SW480 (cell line): ENCODE measurements at places on chromosomes 2 and 18.
A peak's percentile ranks its signal among the peaks of the same experiment; 100 is the strongest.

- DNase-seq, result no peak
Observed at GRCh38 chr2:168356477-168356835, 99.6 kb upstream of the CERS6 start.

- DNase-seq, result no peak
Observed at GRCh38 chr2:178266445-178266844, 72.1 kb downstream of the OSBPL6 start.

DNA sequence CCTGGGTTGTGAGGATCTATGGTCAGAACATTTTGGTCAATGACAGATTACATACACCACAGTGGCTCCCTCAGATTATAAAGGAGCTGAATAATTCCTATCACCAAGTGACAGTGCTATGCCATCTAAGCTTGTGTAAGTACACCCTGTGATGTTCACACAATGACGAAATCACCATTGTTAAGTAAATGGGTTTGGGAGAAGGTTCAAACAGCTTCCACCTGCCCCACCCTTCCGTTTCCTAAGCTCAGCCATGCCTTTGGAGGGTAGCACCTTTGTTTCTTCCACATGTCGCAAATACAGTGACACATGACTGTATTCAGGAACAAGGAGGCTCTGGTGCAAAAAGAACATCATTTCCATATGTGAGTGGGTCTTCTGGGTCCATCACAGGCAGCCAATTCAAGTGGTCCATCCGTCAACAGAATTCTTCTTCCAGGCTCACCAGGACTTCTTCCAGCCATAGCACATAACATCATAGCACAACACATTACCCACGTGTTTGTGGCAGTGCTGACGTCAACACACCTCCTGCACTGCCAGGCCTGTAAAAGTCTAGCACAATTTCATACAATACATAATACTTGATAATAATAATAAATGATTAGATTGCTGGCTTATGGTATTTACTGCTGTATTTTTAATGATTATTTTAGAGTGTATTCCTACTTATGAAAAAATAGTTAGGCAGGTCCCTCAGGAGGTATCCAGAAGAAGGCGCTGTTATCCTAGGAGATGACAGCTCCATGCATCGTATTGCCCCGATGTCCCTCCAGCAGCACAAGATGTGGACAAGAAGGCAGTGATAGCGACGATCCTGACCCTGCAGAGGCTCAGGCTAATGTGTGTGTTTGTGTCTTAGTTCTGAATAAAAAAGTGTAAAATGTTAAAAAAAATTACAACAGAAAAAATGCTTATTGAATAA, 264.8 kb downstream of the ANAPC1 start:
- DNase-seq, result peak; percentile 60

DNA sequence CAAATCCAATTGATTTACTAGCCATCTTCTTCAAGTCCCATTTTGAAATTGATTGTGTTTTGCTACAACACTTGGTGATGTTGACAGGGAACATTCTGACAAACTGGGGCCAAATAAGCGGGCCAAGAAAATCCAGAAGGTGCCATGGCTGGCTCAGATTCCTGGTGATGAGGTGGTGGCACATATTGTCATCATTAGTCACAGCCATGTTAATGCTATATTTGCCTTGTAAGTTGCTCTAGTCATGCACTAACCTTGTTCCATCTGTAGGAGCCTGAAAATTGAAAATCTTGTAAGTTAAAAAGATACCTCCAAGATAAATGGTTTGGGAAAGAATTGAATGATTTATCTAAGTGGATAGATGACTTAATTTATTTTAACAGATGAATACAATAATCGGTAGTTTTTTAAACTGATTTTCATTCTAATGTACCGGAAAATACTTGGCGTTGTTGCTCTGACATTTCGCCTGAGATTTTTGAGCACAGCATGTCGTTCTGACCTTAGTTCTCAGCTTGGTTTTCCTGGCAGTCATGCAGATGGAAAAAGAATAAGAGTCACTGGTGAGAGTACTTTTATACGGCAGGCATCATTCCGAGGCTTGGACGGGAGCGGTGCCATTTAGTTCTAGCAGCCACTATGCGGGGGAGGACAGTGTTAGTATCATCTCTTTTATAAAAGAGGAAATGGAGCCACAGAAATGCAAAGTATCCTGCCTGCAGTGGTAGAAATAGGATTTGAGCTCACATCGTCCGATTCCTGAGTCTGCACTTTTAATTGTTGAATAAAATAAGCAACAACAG, 133.9 kb downstream of the ZNF532 start:
- no peak for DNase-seq

GRCh38 chr2:203675086-203675485, 31.4 kb upstream of the CD28 start:
- DNase-seq, result no peak

DNA sequence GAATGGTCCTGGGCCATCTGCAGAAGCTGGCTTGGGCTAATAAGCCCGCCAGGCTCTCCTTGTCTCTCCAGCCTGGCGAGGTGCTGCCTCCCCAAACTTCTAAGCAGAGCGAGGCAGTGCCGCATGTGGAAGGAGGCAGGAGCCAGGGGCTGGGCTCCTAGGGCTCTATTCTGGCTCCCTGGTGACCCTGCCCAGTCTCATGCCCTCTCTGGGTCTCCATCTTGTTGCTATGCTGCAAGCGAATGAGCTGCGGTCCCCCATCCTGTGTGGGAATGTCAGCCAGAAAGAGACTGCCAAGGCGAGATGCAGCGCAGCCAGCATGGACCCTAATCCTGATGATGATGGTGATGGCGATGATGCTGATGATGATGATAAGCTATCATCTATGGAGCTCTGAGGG, 48.7 kb downstream of the TNS1 start:
- DNase-seq, result no peak

DNA sequence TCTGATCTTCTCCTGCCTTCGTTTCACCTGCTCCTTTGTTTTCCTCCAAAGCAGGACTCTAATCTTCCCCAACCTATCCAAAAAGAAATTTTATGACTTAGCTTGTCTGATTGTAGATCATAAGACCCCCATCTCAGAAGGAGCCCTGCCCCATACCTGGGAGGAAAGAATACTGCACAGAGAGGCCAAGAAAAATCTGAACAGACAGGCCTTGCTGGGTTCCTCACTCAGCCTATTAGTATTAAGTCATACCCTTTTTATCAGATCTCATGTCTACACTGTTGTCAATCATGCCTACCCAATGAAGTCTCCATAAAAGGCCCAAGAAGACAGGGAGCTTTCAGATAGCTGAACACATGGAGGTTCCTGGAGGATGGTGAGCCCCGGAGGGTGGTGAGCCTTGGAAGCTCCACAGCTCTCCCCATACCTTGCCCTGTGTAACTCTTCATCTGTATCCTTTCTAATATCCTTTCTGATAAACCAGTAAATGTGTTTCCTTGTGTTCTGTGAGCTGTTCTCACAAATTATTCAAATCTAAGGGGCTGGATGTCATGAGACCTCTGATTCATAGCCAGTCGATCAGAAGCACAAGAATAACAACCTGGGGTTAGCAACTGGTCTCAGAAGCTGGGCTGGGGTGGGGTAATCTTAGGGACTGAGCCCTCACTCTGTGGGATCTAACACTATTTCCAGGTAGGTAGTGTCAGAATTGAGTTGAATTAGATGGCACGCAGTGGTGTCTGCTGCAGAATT, 108.8 kb downstream of the SPOPL start:
- no peak for DNase-seq

GRCh38 chr2:144495227-144496091, 24.5 kb downstream of the ZEB2 start:
- DNase-seq, result no peak
